ENCODE measurements at places on chromosomes 6 and 20. TPM values are rescaled to one million over a fixed set of nuclear protein-coding genes. Genes with fewer than 3 reads are reported as not detected.
A peak's percentile ranks its signal among the peaks of the same experiment; 100 is the strongest.

DNA sequence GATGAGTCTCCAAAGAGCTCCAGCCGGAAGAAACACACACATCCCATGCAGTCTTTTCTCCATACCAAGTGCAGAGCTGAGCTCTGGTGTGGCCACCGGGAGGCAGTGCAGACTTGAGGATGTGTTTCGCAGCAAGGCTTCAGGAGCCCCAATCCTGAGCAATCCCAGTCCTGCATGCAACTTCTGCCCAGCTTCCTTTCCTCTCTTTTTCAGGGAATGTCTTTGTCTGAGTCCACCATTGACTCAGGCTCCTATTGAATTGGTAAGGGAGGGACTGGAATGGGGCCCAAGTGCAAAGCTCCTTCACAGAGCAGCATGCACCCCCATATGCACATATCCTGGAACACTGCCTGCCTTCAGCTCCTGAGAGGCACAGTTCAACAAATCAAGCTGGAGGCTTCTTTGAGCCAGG is 50.5 kb upstream of the ASIP start:
- 0 out of 2 replicates have a peak, but pooled peaks cover 9% of the 10 kb centered on the region for H3K4me1 ChIP-seq
- DNase-seq = peak; percentile 92
- no peak overlapping the region for H3K27ac ChIP-seq
- H3K36me3 ChIP-seq = no peaks in the 10 kb centered on the region
- no peaks in the 10 kb centered on the region for H3K27me3 ChIP-seq

DNA sequence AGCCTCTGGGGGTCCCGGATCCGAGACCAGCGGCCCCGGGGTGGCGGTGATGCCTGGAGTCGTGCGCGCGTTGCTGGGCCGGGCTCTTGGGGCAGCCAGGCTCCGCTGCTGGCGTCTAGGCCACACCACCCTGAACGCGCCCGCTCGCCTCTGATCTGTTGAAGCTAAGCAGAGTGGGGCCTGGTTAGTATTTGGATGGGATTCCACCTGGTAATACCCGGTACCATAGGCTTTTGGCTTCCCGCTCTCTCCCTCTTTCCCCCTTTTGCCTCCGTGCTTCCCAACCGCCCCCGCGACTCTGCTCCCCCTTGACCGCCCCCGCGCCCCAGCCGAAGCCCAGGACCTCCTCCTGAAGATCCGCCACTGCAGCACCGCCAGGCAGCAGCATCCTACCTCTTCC is 1383.5 kb upstream of the DEFB115 start:
- H3K4me1 ChIP-seq = no peaks in the 10 kb centered on the region
- 0 out of 2 replicates have a peak, but pooled peaks cover 3% of the 10 kb centered on the region for H3K27me3 ChIP-seq
- no peak overlapping the region for H3K4me3 ChIP-seq

- H3K4me1 ChIP-seq = no peaks in the 10 kb centered on the region
- H3K36me3 ChIP-seq = no peaks in the 10 kb centered on the region
- no peak for DNase-seq
These were observed 294.5 kb upstream of the RGS17 start for GRCh38 chr6:153425536-153425935.

DNA sequence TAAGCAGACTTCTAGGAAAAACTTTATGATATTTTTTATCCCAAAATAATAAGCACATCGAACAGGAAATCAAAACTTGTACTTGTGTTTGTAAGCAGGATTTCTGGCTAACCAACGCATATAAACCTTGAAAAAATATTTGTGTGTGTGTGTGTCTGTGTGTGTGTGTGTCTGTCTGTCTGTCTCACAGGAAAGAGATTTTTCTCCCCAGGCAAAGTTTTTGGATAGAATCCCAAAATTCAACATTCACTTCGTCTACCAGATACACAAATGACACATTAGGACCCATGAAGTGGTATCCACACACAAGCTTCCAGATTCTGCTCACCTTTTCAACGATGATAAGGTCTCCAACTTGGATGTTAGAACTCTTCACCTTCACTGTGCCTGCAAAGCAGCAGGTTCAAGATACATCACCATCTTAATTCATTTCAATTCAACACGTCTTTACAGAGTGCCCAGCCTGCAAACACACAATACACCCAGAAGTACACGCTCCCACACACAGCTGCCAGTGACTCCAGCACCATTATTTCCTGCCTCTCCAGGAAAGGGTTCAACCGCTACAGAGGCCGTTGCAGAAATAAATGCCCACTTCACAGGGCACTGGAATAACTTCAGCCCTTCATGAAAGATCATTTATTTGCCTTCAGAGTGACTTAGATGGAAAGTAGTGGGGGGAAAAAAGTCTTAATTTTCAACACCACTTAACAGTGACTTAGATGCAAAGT is 70.9 kb downstream of the ATP9A start:
- no peaks in the 10 kb centered on the region for H3K36me3 ChIP-seq
- DNase-seq = no peak
- H3K4me3 ChIP-seq = no peak overlapping the region
- H3K27ac ChIP-seq = no peak overlapping the region

Gene CDH4
- polyA plus RNA-seq = 1.2 TPM

DNA sequence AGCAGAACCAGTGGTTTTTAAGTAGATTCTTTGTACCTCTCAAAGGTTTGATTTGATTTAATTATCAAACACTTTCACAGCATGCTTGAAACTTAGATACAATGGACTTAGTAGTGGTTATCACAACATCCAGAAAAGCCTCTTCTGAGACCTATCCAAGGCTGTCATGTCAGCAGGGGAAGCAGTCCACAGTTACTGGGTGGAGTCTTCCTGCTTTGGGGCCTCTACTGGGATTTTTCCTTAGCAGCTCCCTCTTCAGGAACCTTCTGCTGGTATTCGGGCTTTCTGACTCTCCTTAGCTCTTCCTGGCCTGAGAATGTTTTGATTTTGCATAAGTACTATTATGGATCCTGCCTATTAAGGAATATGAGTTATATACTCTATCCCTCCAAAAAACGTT is 36.0 kb downstream of the ARFGEF2 start:
- no peak for DNase-seq
- H3K4me3 ChIP-seq = no peak overlapping the region
- no peaks in the 10 kb centered on the region for H3K4me1 ChIP-seq
- H3K27me3 ChIP-seq = no peaks in the 10 kb centered on the region

Gene PKHD1
- 0.02 TPM for polyA plus RNA-seq

Measured in GM23338 (cell line).